ENCODE measurements at places on chromosomes 16 and 17.

DNA sequence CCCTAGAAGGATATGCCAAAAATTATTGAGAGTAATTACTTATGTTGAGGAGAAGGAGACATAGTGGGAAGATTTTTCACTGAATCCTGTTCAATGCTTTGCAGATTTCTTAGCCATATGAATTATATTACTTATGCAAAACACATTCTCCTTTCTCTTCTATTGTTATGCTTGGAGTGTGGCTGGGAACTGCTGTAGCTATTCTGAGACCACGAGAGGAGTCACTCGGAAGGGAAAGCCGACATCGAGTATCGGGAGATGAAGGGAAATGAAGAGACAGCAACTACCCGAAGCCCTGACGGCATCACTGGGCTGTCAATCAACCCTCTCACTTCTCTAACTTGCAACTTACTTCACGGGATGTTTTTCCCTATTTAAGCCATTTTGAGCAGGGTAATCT lies 39.6 kb downstream of the STX8 start:
- DNase-seq: no peak

DNA sequence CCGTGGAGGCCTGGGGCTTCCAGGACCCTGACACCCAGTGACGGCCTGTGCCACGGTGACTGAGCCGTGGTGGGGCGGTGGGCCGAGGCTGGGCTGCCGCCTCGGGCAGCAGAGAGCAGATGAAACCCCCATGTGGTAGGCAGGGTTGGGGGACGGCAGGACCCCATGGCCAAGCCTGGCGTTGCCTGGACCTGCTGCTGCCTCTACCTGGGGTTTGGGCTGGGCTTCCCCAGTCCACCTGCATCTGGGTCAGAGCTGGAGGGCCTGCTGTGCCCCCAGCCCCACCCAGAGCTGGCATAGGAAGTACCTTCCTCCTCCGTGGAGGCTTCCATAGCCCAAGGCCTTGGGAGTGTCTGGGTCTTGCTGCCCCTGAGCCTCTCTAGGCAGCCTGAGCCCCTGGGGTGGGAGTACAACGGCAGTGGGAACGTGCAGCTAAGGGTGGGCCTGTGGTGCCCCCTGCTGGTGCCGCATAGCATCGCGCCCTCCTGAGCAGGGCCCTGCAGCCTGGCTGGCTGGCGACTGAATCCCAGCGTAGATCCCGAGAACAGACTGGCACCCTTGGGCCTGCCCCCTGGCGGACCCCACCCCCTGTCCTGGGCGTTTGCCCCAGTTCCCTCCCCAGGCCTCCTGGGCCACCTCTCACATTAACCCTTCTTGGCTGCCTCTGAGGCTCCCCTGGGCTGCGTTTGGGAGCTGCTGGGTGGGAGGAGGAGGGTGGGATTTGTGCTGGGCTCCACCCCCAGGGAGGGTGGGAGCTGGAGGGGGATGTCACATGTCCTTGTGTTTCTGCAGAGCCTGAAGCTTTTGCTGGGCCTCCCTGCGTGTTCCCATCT lies 12.6 kb upstream of the ATP6V0C start:
- DNase-seq: peak; percentile 88

GRCh38 chr17:27623614-27624013 lies 7.4 kb upstream of the LGALS9 start:
- DNase-seq: no peak

DNA sequence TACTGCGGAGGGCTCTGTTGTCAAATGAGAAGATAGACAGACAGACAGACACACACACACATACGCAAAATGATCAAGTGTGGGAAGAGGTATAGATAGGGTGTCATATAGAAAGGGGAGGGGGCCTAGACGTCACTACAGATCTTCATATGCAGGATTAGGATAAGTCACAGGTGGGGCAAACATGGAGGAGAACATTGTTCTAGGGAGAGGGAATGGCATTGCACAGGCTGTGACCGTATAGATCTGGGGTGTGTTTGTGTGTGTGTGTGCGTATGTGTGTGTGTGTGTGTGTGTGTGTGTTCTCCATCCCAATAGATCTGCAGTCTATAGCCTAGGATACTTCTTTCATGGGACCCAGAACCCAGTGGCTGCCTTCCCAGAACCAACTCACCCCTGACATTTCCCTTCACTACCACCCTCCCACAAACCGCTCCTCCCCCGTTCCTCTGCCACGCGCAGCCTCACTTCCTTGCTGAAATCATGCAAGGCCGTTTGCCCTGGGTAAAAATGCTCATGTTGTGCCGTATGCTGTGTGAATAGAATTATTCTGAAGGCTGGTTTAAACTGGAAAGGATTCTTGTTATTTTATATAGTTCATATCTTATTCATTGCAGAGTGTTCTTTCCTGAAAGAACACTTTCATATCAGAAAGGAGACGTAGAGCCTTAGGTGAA lies 50.5 kb upstream of the CCL1 start:
- DNase-seq: no peak

- DNase-seq: no peak
Observed at GRCh38 chr16:64351121-64351520, 770.7 kb downstream of the CDH11 start.

GRCh38 chr17:45429339-45430005 lies 3.2 kb downstream of the ARHGAP27 start:
- no peak for DNase-seq

DNA sequence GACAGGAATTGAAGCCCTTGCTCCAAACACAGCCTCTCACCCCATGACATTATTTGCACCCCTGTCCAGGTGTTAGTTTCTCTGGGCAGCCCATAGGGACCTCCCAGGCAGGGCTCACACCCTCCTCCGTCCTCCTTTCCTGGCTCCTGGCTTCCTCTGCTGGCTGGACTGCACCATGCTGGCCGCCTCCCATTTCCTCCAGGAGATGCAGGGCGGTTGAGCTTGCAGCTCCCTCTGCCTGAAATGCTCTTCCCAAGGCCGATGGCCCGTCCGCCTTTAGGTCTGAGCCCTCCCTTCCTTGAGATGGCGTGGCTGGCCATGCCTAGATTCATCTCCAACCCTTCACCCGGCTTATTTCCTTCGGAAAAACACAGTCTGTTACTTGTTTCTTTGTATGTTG lies 334.8 kb downstream of the SNX29 start:
- DNase-seq: peak; percentile 40

GRCh38 chr16:56729735-56730662 lies at the start of gene NUP93:
Gene NUP93 (plus strand): TSS chr16:56730129. CDS start chr16:56748248, 18,119 bp downstream.
- DNase-seq: peak; percentile 89

DNA sequence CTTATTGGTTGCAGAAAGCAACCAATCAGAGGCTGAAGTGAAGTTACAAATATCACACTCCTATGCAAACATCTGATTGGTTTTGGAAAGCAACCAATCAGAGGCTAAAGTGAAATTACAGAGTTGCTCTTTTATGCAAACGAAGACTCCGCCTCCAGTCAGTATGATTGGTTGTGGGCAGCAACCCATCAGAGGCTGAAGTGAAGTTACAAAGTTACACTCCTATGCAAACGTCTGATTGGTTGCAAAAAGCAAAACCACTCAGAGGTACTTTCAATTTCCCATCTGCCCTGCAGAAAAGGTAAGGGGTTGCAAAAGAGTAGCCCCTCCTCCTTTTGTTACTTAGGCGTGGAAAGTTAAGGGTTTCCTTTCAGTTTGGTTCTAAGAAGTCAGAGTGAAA lies 697.3 kb downstream of the MAF start:
- no peak for DNase-seq

DNA sequence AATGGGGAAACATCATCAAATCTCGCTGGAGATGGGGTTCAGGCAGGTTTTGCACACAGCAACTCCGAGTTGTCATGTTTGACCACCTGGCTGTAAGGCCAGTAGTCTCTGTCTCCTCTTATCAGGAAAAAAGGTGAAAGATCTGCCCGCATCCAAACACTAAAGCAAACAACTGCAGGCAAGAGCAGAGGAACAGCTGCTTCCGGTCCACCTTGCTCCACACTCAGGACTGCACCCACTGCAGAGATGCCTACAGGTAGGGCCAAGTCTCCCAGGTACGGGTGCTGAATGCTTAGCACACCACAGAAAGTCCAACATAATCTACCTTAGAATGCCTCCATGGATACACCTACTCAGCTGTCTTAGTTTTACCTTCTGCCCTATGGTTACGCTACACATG lies 7.3 kb downstream of the TEX2 start:
- DNase-seq: no peak

GRCh38 chr17:67015001-67015400 lies 29.4 kb upstream of the CACNG1 start:
- DNase-seq: no peak

DNA sequence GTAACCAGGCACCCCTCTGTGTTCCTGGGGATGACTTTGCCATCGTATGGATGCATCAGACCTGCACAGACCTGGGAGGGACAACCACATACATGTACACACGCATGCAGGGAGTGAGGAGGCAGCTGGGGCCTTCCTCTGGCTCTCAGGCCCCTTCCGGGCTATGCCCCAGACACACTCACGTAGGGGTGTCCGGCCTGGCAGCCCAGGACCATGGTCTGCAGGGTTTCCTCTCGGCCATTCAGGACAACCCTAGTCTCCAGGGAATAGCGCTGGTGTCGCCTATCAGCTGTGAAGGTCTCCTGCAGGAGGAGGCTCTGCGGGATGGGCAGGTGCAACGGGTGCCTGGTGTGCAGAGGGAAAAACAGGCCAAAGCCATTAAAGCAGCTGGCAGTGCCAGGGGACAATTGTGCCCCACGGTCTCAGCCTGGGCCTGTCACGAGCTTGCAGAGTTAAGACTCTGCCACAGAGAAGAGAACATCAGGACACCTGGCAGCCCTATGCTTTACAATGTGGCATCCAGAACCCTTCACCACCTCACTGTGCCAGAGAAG lies 101.4 kb downstream of the RMI2 start:
- no peak for DNase-seq

GRCh38 chr17:56834380-56835263 lies 671 bp downstream of the DGKE start:
- DNase-seq: peak; percentile 52

GRCh38 chr17:76014100-76014924 lies 12.8 kb downstream of the EVPL start:
- DNase-seq: peak; percentile 66

DNA sequence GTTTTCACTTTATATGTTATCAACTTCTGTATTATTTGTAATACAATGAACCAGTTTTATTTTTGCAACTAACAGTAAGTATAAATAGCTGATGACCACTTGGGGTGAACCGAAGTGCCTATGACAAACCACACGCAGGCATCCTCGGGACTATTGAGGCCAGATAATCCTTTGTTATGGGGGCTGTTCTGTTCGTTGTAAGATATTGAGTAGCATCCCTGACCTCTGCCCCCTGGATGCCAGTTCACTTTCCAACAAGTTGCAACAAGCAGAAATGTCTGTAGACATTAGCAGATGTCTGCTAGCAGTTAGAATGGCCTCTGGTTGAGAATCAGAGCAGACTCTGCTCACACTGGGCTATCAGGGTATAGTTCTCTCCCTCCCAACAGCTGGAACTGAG lies 277.0 kb downstream of the WWOX start:
- no peak for DNase-seq

DNA sequence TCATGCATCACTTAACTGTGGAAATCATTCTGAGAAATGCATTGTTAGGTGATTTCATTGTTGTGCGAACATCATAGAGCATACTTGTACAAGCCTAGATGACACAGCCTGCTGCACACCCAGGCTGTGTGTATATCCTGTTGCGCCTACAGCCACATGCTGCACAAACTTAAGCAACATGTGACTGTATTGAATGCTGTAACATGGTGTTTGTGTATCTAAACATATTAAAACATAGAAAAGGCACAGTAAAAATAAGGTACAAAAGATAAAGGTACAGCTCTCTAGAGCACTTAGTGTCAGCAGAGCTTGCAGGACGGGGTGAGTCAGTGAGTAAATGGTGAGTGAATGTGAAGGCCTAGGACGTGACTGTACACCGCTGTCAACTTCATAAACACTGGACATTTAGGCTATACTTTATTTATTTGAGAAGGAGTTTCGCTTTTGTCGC lies 11.9 kb downstream of the FOXK2 start:
- DNase-seq: no peak

DNA sequence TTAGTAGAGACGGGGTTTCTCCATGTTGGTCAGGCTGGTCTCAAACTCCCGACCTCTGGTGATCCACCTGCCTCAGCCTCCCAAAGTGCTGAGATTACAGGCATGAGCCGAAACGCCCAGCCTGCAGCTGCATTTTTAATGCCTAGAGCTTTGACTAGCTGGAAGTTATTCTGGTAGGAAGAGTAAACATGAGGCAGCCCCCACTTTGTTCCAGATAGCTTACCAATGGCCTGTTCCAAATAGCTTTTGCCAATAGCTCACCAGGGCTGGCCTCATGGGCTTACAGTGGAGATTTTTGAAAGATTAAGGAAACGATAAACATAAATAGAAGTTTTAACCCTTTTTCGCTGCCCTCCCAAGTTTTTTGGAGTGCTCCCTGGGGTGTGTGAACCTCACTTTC lies 9.8 kb downstream of the TRPV2 start:
- no peak for DNase-seq

GRCh38 chr16:86519007-86519648 lies 8.8 kb downstream of the FOXF1 start:
- DNase-seq: no peak

GRCh38 chr17:2449486-2449885 lies 48.6 kb upstream of the MNT start:
- no peak for DNase-seq

- DNase-seq: no peak
Observed at GRCh38 chr17:34852614-34853013, 108.6 kb downstream of the CCT6B start.

DNA sequence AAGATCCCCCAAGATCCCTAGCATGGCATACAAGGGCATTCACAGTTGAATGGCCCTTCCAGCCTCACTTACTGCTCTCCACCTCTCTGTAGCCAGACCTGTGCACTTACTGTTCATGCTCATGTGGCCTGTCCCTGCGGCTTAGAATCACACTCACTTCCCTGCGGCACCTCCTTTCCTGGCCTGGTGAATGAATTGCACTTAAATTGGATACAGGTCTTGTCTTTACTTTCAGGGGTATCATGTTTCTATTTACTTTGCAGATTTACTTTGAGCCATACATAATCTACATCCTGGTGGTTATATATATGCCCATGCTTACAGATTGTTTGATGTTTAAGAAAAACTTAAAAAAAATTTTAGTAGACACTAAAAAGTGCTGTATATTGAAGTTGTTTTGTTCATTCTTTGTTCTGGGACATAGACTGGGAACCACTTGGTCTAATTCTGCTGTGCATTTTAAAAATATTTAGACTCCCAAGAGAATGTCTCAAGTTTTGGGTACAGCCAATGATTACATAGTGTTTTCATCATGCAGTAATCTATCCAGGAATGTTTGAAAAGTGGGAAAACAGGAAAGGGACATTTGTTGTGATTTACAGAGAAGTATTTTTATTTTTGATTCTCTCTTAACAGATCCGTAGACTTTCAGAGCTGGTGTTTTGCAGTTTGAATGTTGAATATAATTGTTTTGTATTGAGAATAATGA lies 63.9 kb downstream of the NUP88 start:
- DNase-seq: no peak

- peak; percentile 27 for DNase-seq
Observed at GRCh38 chr17:1413281-1413791, 13.3 kb upstream of the YWHAE start.

All from uterus (tissue), 4 donors.